GOT3 (cell line): ENCODE measurements at places on chromosomes 2 and 18.

GRCh38 chr2:217886091-217886490 lies 116.7 kb downstream of the TNS1 start:
- DNase-seq = no peak

GRCh38 chr2:154960802-154961583 lies 262.5 kb downstream of the KCNJ3 start:
- DNase-seq = no peak

- DNase-seq = no peak
Measured at GRCh38 chr2:226270285-226271058, 529.1 kb downstream of the IRS1 start.

DNA sequence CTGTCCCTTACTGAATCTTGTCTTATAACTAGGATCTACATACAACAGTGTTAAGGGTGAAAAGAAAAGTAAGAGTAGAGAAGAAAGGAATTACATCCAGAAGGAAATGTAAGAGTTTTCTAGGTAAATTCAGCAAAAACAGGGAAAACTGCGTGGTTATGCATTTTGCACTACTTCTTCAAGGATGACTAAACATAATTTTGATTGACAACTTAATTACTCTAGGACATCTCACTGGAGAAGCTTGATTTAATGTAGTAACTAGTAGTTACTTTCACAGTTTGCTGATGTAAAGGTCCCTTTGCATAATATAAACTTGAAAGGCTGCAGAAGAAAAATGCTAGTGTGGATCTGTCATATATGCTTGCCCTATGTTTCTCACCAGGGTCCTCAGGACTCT lies 213.4 kb upstream of the CYP26B1 start:
- DNase-seq = no peak

- DNase-seq = no peak
Measured at GRCh38 chr18:42338683-42339082, 383.6 kb downstream of the PIK3C3 start.

DNA sequence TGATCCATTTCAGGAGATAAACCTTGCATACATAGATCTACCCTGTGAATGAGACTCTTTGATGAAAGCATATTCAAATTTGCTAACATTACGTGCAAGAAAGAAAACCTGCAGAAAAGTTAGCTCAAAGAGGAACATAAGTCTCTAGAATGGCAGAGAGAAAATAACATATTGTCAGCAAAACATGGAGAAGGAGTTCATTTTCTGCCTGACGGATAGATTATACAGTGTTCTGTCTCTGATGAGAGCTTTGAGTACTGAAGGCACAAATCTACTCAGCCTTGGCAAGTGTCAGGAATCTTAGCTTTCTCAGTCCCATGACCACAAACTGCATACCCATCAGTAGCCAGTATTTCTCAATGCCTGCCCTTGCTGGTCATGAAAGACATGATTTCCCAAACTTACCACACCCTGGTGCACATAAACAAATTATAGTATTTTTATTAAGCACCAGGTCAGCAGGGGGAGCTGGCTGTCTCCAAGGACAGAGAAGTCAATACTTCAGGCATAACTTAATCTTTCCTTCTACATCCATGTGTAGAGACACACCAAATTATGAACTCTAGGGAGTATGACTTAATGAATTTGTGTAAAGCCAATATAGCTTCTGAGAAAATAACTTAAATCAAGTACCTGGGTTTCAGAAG lies 401.2 kb upstream of the SOX11 start:
- DNase-seq = no peak

DNA sequence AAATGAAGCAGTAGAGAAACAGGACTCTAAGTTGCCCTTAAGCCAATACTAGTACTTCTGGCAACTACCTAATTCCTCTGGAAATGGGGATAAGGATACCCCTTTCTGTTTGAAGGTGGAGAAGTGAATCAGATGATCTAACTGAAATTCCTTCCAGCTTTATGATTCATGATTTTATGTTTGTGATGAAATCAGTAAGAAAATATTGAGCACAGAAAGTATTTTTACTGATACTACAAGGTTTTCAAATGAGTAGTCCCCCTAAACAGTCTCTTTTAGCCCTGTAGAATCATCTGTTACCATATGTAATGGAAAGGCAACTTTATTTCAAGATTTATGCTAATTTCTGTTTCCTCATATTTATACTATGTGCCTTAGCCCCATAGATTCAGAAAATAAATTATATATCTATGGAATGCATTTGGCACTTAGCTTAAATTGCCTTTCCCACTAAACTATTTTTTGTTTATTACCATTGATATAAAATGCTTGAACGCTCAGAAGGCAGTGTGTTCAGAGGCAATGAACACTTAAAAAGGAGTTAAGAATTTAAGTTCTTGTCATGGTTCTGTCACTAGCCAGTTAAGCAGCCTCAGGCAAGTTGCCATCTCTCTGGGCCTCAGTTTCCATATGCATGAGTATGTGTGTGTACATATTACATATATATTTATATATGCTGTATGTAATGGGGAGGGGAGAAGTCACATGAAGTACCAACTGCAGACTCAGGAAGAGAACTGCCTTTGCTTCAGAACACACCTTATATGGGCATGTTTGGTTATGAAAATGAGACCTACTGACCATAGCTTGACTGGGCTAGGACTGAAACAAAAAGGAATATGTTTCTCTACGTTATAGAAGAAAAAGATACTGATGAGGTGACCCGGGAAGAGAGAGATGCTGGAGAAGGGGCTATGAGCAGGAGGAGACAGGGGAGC lies 97.7 kb downstream of the CDC42EP3 start:
- no peak for DNase-seq
